Brain pericyte (primary cell): ENCODE measurements at places on chromosomes 1 and 21.

DNA sequence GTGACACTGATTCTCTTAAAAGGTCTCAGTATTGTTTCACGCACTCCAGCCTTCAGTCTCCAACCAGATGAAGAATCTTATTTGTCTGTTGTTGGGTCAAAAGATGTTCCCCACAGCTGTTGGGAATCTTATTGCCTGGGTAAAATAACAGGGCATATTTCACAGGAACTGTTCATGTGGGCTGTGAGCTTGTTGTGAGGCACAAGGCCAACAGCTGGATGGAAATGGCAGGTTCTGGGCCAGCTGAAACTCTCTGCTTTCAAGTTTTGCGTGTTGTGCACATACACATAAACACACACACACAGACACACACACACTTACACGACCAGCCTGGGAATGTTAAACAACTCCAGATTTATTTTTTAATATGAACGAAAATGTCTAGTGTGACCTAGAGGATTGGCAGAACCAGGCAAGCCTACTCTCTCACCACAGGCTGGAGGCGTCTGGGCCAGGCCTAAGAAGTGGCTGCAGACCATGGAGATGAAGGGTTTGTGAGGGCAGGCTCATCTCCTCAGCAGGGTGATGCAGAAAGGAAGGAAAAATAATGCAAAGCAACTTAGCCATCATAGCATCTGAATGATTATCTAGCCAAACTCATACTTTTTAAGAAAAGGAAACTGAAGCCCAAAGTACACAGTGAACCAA, 357.0 kb downstream of the TTLL7 start:
- DNase-seq, result no peak

DNA sequence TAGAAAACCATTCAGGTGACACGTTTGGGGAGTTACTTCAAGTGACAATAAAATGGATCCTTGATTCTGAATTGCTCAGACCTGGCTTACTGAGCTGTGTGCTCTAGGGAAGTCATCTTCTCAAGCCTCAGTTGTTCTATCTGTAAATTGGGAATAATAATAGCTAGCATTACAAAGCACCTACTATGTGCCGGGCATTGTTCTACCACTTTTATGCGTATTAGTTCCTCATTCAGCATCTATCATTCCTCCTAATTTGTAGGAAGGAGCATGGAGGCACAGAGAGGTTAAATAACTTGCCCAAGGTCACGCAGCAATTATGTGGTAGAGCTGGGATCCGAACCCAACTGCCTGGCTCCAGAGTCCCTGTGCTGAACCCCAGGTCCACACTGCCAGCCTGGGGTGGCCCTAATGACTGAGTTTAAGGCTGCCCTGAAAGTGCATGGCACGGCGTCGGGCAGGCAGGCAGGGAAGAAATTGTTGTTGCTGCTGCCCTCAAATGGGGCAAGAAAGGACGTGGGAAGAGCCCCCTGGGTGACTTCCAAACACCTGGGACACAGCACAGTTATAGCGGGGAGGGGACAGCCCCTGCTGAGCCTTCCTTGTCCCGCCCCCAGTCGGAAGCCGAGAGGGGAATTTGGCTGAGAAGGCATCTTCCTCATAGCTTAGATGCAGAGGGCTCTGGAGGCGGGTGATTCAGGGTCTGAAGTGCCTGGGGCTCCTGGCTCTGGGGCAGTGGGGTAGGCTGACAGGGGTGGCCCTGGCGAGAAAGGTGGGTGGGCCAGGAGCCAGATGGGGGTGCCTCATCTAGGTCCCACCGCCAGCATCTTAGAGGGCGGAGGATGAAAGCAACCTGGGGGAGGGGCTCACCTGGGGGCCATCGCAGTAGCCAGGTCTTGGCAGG, 86.5 kb upstream of the IFFO2 start:
- DNase-seq, result no peak

DNA sequence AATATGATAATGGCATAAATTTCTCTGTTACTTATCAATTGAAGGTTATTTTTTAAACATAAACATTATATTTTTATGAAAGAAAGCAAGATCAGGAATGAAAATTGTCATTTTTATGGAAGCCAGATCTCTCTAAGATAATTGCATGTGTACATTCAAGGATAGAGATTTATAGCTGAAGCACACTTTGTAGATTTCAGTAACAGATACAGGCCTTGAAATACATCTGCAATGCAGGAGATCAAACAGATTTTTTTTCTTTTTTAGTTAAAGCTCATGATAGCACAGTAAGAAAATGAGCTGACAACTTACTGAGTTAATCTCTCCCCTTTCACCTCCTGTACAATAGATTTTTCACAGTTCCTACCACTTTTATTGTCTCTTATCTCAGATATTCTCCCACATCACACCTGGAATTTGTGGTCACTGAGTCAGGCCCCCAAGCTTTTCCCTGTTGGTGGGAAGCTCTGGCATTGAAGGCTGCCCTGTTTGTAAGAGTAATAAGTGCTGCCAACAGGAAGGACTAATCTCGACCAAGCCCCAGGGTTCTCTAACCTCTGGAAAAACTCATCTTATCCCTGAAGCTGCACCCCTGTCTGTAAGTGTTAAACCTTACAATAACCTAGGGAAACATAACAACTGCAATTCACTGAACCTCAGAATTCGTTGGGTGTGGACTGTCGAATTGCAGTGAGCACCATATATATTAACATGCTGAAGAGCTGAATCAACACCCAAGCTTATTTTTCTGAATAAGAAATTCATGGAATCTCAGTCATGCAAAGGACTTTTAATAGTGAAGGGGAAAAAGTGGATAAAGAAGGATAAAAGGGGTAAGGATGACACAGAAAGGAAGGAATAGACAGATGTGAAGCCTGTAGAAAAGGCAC, 599.0 kb downstream of the LMO4 start:
- DNase-seq, result no peak

GRCh38 chr1:98931128-98931835, 73.4 kb downstream of the PLPPR5 start:
- no peak for DNase-seq

DNA sequence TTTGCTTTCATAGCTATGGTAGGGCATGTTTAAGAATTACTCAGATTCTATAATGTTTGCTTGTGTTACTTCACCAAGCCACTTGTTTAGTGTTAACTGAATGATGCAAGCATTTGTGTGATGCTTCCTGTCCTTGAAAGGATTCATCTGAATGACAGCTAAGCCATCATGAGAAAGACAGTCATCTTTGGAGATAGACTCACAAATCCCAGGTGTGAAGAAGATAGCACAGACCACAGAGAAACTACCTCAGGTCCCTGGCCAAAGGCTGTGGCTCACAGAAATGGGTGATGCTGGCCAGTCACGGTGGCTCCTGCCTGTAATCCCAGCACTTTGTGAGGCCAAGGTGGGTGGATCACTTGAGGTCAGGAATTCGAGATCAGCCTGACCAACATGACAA, 321.4 kb downstream of the DPYD start:
- no peak for DNase-seq

DNA sequence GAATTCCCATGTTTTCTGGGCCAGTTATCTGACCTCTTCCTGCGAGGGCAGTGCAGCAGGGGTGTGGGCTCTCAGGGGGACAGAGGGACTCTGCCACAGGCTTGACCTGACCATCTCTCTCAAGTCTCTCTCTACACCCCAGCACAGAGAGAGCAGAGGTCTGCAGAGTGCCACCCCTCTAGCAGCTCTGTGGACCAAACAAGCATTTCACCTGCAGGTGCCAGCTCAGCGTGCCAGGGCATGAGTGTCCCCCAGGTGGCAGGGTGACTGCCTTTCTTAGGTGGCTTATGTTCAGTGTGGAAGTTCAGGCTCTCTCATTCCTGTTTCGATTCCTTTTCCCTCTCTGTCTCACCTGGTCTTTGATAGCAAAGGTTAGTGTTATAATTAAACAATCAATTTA, 191.3 kb downstream of the CACNA1E start:
- DNase-seq, result no peak

GRCh38 chr1:225936523-225936922, 4.5 kb downstream of the LEFTY2 start:
- DNase-seq, result no peak

DNA sequence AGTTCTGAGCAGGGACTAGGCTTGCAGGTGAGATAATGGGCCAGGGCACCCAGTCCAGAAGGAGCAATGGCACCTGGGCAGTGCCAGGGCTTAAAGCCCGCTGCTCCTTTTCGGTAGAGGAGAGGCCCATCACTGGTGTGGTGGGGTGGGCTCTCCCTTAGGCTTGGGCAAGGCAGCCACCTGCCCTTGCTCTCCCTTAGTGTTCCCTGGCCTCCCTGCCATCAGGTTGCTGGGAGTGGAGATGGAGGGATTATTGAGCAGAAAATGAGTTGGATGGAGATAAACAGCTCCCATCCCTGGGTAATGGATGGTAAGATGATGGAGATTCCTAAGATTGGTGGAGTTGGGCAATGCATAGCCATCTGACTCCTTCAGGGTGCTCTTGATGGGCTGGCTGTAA, 7.9 kb downstream of the MYOG start:
- no peak for DNase-seq

DNA sequence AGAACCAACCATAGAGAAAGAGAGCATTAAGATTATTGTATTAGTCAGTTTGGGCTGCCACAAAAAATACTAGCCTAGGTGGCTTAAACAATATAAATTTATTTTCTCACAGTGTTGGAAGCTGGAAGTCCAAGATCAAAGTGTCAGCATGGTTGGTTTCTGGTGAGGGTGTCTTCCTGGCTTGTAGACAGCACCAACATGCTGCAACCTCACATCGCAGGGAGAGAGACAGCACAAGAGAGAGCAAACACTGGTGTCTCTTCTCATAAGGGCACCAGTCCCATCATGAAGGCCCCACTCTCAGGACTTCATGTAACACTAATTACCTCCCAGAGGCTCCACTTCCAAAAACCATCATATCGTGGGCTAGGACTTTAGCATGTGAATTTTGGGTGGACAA, 30.6 kb upstream of the HAO2 start:
- DNase-seq, result no peak

DNA sequence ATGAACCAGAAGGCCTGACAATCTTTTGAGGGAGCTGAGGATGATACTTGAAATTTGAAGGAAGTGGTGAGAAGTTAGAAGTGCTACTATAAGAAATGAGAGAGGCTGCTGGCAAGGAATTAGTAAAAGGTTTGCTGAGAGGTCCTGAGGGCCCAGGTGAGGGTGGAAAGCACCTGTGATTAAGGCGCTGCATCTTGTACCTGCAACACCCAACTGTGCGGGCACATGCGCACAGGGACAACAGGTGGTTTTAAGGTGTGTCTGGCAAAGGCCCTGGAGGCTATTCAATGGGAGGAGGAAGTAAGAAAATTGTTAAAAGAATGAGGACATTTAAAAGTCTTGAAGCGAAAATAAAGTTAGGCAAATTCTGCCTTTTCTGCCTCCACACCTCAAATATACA, 349.3 kb downstream of the RGS7 start:
- no peak for DNase-seq

GRCh38 chr1:205770618-205771017, 4.7 kb downstream of the RAB29 start:
- DNase-seq, result no peak

DNA sequence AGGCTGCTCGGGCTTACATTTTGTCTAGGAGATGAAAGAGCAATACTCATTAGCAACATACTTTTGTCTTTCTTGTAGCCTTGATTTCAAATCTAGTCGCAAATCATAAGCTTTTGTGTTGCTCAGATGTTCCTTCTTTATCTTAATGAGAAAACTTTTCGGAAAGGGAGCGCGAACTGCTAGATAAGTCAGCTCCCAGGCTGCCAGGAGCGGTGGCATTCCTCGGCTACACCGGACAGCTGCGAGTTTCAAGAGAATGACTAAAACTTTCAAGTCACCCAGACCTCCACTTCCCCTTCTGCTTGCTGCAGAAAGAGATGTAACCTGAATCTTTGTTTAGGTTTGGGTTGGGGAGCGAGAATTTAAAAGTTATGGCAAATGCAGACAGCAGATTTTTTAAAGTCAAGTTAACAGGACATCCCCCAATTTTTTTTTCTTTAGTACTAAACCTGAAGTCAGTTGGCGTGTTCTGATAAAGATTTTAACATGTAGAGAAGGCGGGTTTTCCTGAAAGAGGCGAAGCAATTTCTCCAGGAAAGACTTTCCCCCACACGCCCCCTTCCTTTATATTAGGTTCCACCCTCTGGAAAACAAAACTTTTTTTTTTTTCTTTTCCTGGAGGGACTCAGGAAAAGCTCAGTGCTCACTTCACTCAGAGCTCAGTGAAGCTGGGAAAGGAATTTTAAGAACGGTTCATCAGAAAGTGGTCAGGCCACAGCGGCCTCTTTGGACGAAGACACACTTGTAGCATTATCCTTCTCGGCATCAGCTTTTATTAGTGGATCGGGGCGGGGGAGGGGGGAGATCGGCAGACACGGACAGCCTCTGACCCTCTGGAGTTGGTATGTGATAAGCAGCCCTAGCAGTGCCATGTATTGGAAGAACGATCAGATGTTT, at the start of gene LHX8:
Gene LHX8 (plus strand): TSS at position 639 of the 897 bp plus-strand sequence. CDS start 2,227 bp downstream, outside the sequence.
- DNase-seq, result no peak

GRCh38 chr1:176119549-176119948, 87.5 kb downstream of the COP1 start:
- DNase-seq, result no peak

DNA sequence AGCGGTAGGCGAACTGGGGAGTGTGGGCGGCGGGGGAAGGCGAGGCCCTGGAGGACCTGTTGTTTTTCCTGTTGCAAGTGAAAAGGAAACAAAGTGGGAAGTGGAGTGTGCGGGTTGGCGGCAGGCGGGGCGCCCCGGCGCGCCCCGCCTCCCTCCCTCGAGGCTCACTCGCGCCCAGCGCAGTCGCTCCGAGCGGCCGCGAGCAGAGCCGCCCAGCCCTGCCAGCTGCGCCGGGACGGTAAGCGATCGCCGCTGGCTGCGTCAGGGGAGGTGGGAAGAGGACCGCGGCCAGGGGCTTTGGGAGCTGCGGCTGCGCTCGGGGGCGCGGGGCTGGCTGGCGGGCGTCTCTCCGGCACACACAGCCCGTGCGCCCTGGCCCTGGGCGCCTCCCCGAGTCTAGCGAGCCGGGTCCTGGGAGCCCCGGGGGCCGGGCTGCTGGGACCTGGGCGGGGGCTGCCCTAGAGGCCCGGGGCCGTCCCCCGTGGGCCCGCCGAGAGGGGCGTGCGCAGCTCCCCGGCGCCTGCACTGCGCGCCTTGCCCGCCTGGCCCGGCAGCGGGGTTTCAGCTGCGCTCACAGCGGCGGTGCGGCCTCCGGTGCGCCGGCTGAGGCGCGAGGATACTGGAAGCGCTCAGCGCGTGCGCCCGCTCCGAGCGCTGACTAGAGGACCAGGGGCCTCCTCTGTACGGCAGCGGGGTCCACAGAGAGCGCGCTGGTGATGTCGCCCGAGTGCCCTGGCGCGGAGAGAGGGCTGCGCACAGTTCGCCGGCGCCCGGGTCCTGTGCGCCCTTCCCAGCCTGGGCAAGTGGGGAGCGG, at the start of gene PIK3CD:
Gene PIK3CD (plus strand): TSS at position 167 of the 814 bp plus-strand sequence. CDS start 58,725 bp downstream, outside the sequence.
- DNase-seq, result no peak

DNA sequence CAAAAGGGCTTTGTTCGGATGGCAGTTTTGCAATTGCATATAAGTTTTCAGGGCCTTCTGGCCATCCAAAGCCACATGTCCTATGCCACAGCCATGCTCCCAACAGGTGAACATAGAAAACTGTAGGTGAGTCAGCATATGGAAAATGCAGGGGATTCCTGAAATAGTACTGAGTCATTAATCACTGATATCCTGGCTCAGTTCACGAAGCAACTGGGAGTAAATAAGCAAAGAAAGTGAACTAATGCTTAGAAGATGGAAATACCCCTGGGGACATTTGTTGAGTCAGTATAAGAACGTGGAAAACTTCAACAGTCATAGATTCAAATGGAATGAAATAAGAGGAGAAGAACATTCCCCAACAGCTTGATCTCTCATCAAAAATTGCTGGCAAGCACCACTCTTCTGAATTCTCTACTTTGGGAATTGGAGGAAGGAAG, 148.9 kb upstream of the RUNX1 start:
- DNase-seq, result no peak
